Keratinocyte (primary cell): ENCODE measurements at places on chromosomes 1 and 21.

DNA sequence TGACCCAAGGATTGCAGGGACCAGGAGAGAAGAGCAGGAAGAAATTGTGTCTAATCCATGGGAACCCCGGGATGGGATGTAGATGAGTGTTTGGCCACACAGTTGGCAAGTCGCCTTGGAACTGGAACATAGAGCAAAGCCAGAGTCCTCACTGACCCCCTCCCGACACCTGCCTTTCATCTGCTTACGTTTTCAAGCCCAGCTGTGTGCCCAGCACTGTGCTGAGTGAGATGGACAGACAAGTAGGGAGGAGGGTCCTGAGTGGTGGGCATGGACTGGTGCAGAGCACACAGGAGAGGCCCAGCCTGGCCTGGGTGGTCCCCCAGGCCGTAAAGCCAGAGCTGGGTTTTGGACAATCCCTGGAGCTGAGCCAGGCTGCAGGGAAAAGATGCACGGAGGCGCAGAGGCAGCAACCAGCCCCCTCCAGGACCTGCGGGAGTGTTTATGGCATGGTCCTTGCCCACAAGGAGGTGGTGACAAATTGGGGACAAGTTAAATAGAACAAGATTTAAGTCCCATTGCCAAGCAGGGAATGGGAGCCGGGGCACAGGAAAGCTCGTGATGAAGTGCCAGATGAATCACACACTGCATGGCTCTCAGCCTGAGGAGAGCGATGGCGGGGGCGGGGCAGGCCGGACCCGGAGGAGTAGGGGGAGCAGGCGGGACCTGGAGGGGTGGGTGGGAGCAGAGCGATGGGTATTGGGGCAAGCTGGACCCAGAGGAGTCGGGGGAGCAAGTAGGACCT lies 157.8 kb upstream of the VAMP3 start:
- DNase-seq: no peak
- peaks cover 6% of the 10 kb centered on the region for H3K27me3 ChIP-seq
- no peak overlapping the region for H3K4me3 ChIP-seq
- no peak overlapping the region for H3K27ac ChIP-seq

GRCh38 chr1:224069138-224069537 lies 44.8 kb upstream of the FBXO28 start:
- H3K27me3 ChIP-seq: no peaks in the 10 kb centered on the region
- DNase-seq: no peak
- H3K4me3 ChIP-seq: no peak overlapping the region
- no peak overlapping the region for H3K27ac ChIP-seq
- peaks cover 16% of the 10 kb centered on the region for H3K4me1 ChIP-seq
- no peaks in the 10 kb centered on the region for H3K36me3 ChIP-seq

DNA sequence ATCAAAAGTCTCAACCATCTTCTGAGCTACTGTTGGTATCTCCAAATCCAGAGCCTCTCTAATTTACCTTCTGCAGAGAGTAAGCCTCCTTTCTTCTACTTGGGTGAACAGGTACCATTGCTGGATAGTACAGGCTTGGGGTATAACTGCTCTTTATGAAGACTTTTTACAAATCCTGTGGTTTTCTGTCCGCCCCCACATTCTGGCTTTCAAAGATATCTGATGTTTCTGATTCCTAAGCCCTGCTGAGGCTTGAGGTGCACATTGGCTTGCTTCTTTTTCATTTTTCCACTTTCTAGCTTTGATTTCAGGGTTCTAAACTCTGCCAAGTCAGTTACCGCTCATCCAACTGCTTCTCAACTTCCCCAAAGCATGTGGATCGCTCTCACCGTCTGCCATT lies 37.1 kb downstream of the TENT5C start:
- H3K36me3 ChIP-seq: no peaks in the 10 kb centered on the region
- no peak overlapping the region for H3K27ac ChIP-seq
- no peaks in the 10 kb centered on the region for H3K27me3 ChIP-seq
- no peak overlapping the region for H3K4me3 ChIP-seq
- no peaks in the 10 kb centered on the region for H3K4me1 ChIP-seq

GRCh38 chr1:50110656-50111055 lies 1.9 kb downstream of the ELAVL4 start:
- no peaks in the 10 kb centered on the region for H3K4me1 ChIP-seq
- DNase-seq: no peak
- no peak overlapping the region for H3K27ac ChIP-seq
- H3K4me3 ChIP-seq: no peak overlapping the region

GRCh38 chr21:45640888-45641479 lies 2.5 kb upstream of the PCBP3 start:
- no peak for DNase-seq
- H3K27ac ChIP-seq: peak overlapping the region; percentile 14
- no peak overlapping the region for H3K4me3 ChIP-seq
